Stimulated activated CD4-positive, alpha-beta T cell treated with anti-CD3 and anti-CD28 coated beads, Interleukin-4, amount 100 ng/mL, for 1 hour (primary cell): ENCODE measurements at places on chromosomes 6 and 20.

DNA sequence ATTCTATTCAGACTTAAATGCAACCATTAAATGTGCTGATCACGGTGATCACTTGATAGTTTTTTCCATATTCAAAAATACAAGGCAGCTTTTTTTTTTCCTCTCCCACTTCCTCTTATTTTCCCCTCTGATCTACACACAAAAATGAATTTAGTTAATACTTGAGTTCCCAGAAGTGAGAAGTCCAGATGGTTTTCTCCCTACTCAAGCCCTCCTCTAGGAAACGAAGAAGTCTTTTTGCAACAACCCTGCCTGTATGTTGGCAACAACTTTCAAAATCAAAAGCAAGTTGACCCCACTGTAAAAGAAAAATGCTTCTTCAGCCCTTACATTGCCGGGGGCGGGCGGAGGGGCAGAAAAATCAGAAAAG, 24.3 kb downstream of the ARHGAP18 start:
- no peak for DNase-seq

- no peak for DNase-seq
Measured at GRCh38 chr6:81832304-81832703, 79.8 kb upstream of the TENT5A start.

DNA sequence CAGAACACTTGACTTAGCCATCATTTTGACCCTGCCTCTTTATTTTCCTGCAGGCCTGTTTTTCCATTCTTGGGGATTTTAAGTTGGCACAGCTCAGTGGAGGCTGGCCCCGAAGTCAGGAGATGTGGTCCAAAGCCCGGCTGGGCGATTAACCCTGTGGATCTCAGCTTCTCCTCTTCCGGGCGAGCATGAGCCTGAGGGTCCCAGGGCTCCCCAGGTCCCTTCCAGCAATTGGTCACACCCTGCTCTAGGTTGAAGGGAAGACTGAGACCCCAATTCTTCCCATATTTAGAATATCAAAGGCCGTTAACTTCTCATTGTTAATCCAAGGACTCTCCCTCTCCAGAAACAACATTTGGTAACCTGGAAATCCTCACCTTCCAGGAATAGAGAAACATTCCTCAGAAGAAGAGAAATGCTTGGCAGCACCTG, 2.3 kb downstream of the THBS2 start:
- no peak for DNase-seq

DNA sequence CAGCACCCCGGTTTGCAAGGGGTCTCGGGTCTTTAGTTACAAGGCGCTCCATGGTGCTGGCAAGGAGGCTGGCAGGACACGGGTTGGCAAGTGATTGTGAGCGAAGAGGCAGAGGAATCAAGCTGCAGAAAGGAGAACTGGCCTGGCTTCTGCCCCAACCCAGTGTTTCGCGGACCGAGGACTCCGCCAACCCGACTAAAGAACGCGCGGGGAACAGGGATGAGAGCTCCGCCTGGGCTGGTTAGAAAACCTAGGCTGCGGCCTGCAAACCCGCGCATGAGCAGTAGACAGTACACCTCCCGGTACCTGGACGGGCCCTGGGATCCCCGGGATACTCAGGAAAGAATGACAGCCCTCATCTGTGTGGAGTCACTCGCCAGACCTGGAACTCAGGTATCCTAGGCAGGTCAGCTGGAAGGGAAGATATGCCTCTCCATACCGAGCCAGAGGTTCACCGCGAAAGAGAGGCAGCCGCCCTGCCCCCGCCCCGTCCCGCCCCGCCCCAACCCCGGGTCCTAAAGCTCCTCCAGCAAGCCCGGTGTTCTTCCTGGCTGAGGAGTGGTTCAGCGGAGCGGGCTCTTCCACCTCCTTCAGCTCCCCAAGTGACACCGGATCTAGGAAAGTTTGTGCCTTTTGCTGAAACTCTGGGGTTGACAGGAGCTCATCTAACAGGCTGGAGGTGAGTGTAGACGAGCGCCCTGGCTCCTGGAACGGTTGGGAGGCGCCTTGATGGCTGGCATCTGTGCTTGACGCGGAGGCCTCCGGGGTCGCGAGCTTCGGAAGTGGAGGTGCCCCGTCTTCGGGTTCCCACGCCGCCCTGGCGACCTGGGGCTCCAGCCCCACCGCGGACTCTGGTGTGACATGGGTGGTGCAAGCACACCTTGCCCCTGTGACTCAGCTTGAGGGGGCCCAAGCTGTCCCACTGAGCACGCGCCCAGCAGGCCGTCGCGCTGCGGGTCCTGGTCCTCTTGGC, 1847.3 kb upstream of the DEFB115 start:
- DNase-seq: no peak

DNA sequence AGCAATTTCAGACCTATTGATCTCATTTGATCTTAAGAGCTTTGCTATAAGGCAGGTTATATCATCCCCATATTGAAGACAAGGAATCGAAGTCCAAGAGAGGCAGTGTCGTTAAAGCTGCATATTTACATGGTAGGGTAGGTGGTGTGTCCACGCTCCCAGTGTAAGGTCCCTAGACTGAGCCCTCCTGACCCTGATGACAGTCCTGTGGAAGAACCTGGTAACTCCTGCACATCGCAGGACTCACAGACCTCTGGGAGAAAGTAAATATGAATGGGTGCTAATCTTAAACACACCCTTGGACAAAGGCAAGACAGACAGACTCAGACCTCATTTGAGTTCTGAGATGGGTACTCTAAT, 602 bp upstream of the HLA-DPB1 start:
- DNase-seq: no peak

DNA sequence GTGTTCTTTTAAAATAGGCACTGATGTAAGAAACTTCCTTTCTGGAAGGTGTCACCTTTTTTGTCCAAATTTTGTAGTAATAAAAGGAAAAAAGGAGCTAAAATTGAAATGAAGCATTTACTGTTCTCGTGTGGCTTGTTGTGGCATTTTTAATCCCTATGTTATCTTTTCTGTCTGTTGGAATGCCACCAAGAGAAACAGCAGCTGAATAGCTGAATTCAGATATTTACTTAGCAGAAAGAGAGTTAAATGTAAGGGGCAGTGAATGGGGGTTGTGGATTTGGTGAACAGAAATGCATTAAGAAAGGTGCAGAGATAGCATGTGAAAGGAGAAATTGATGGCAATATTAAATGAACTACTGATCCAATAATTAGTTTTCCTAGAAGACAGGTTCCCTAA, 573.6 kb upstream of the EPHA7 start:
- DNase-seq: no peak

GRCh38 chr20:56540415-56540814, 7.4 kb downstream of the FAM209B start:
- no peak for DNase-seq

- no peak for DNase-seq
Measured at GRCh38 chr6:153208706-153209105, 77.6 kb upstream of the RGS17 start.

GRCh38 chr6:12890171-12890790, 173.7 kb downstream of the PHACTR1 start:
- peak; percentile 21 for DNase-seq

GRCh38 chr6:123418071-123418470, 218.7 kb downstream of the TRDN start:
- no peak for DNase-seq

- no peak for DNase-seq
Measured at GRCh38 chr6:81979767-81980166, 227.3 kb upstream of the TENT5A start.

GRCh38 chr6:45812922-45813321, 202.7 kb downstream of the CLIC5 start:
- no peak for DNase-seq

DNA sequence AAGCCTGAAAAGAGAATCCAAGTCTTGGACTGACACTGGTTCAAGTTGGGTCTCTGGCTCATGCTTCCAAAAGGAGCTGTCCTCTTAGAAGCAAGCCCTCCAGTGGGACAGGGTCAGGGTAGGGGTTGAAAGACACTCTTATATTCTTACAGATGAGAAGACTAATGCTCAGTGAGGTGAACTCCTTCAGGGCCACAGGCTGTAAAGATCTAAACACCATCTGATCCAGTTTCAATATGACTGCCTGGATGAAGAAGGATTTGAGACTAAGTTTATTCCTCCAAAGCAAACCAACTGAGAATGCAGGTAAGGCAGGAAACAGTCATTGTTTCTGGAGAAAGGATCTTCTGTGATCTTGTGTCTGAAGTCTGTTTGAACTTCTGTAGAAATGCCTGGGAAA, 99.0 kb upstream of the TAB2 start:
- DNase-seq: no peak

GRCh38 chr6:105875974-105876640, 210.0 kb upstream of the PRDM1 start:
- no peak for DNase-seq

DNA sequence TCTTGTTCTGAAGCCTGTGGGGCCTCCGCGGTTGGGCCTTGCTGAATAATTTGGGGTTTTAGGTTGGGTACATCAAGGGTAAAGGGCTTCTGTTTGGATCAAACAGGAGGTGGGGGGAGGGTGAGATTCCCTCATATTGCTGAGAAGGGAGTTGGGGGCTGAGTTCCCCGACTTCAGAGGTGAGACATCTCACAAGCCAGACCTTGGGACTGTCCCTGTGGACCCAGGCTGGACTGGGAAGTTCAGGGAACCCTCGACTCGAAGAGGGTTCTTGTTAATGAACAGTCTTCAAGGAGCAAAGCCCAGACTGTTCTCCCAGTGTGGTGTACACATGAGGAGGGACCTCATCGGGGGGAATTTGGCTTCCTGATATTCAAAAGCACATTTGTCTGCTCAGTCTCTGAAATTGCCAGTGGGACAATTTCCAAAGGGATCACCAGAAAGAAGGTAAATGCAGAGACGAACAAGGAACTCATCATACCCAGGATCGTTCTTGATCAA, 118.5 kb downstream of the SYCP2 start:
- no peak for DNase-seq
